ENCODE measurements at places on chromosomes 4 and X.

- DNase-seq = no peak
Observed at GRCh38 chr4:26859762-26860156, 882 bp upstream of the STIM2 start.

- DNase-seq = peak; percentile 7
Observed at GRCh38 chr4:169314906-169315305, 44.1 kb upstream of the SH3RF1 start.

- no peak for DNase-seq
Observed at GRCh38 chr4:151323667-151324066, 1.7 kb downstream of the SH3D19 start.

DNA sequence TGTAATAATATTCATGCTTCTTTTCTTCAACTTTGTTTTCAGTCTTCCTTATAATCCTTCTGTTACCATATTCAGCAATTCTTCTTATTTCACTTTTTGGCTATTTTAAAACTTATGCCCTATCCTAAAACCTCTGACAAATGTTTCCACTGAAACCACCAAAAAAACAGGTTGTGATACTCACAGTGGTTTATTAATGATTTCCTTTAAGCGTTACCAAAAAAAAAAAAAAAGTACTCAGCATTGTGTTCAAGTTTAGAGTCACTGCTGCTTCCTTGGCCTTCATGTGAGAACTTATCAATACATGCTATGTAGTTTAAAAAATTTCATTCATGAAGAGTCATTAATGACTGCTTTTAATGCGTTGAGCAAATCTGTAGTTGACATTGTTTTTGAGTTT, 35.4 kb upstream of the UGT2A3 start:
- no peak for DNase-seq

- no peak for DNase-seq
Observed at GRCh38 chr4:77073106-77073809, 2.5 kb downstream of the CCNI start.

GRCh38 chr4:160580581-160580980, 1477.7 kb downstream of the RAPGEF2 start:
- DNase-seq = no peak

DNA sequence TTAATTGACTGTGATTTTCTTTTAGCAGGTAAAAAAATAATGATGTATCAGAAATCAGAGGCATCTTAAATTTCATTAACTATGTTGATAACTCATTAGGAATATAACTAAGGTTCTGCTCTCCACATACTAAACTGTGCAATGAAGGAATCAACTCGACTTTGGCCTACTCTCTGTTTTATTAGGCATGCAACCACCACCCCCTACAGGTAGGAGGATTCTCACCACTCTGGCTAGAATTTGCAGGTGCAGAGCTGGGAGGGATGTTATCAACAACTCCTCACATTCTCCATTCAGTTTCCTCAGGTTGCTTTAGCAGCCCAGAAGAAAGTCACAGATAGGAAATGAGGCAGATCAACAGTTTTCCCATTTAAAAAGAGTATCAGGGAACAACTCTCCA, 160.1 kb downstream of the COX18 start:
- no peak for DNase-seq

- no peak for DNase-seq
Observed at GRCh38 chr4:141376769-141377168, 156.1 kb downstream of the ZNF330 start.

DNA sequence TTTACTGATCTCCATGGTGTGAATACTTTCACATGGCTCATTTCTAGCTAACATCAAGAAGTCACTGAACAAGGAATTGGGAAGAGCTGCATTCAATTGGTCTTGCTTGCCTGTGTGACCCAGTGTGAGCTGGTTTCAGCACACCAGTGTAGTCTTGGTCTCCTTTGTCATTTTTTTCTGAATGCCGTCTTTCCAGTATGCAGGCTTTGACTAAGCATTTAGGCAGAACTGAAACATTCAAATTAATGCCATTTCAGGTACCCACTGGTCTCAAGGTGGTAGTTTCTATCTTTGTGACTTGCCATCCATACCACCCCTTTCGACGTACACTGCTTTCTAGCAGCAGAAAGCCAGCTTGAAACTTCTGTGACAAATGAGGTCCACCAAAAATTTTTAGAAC, 550.5 kb upstream of the BOD1L1 start:
- DNase-seq = no peak

GRCh38 chr4:144090744-144091143, 49.8 kb downstream of the GYPA start:
- DNase-seq = no peak

DNA sequence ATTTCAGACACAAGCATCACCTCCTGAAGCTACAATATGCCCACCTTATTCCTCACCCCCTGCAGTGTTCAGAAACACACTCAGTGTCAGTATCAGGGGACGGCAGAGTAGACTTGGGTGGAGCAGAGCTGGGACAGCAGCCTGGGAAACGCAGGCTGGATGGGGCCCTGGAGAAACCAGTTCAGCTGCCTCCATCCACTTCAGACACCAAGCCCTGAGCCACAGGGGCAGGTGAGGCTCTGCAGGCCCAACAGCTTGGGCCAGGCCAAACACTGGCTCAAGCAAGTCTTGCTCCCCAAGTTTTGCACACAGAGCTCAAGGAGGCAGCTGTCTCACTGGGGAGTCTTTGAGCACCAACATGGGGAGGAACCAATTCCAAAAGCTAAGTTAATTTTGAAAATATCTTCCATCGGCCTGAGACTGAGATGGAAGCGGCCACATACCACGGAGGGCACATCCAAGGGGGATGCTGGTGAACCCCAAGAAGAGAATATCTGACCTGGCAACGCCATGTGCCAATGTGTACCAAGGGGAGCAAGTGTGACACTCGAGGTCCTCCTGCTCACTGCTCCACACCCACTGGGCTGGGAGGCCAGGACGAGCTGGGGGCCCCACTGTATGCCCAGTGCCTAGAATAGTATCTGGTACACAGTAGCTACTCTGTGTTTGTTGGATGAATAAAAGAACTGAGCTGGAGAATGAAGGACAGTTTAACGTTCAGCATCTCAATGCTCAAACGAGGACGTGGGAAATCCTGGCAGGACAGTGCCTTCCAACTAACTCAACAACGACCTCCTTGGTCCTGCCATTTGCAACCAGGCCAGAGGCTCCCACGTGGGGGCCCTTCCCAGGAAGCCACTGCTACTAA, 45.6 kb downstream of the PPP2R2C start:
- DNase-seq = no peak

DNA sequence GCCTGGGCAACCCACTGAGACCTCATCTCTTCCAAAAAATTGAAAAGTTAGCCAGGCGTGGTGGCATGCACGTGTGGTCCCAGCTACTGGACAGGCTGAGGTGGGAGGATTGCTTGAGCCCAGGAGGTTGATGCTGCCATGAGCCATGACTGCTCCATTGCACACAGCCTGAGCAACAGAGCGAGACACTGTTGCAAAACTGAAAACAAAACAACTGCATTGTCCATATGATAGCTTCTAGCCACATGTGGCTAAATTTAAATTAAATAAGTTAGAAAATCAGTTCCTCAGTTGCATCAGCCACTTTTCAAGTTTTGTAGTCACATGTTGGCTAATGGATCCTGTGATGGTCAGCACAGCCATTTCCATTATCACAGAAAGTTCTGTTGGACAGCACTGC, 67.9 kb downstream of the GAB1 start:
- no peak for DNase-seq
